ENCODE measurements at places on chromosomes 12 and 14.

DNA sequence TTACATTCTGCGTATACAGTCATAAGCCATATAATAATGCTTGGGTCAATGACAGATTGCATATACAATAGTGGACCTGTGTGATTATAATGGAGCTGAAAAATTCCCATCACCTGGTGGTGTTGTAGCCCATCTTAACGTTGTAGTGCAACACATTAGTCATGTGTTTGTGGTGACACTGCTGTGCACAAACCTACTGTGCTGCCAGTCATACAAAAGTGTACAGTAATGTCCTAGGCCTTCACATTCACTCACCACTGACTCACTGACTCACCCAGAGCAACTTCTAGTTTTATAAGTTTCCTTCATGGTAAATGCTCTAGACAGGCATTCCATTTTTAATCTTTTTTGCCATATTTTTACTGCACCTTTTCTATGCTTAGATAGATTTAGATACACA is 194.8 kb upstream of the SEL1L start:
- DNase-seq: no peak

GRCh38 chr14:47507861-47508260 is 167.5 kb downstream of the MDGA2 start:
- DNase-seq: no peak

- no peak for DNase-seq
These were observed 37.4 kb upstream of the TMEM179 start for GRCh38 chr14:104641753-104642539.

GRCh38 chr12:115403689-115404088 is 719.7 kb upstream of the TBX3 start:
- DNase-seq: no peak

DNA sequence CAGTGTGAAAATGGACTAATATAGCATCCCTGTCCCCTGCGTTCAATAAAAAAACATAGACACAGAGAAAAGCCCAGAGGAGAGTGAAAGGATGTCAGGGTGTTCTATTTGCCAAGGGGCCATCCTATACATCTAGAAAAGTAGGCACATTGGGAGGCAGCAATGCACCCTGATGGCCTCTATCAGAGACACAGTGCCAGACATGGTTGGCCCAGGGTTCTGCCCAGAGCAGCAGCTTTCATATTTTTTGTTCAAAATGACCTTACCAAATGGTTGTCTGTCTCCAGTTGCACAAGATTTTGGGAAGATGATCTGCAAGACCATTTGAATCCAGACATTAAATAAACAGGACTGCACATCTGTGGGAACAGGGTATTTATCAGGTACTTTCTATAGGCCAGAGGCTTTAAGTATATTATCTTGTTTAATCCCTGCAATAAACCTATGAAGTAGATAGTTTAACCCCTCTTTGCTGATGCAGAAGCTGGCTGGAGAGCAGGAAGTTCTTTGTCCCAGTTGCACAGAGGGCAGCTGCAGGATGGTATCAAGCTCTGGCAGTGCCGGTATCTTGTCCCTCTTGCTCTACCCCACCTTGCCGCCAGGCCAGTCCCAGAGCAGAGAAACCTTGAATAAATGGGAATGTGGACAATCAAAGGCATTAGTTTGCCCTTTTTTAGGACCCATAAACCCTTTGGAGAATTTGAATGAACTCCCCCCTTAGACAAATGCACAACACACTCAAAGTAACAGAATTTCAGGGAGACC is 171.8 kb upstream of the PWP1 start:
- DNase-seq: peak; percentile 64

DNA sequence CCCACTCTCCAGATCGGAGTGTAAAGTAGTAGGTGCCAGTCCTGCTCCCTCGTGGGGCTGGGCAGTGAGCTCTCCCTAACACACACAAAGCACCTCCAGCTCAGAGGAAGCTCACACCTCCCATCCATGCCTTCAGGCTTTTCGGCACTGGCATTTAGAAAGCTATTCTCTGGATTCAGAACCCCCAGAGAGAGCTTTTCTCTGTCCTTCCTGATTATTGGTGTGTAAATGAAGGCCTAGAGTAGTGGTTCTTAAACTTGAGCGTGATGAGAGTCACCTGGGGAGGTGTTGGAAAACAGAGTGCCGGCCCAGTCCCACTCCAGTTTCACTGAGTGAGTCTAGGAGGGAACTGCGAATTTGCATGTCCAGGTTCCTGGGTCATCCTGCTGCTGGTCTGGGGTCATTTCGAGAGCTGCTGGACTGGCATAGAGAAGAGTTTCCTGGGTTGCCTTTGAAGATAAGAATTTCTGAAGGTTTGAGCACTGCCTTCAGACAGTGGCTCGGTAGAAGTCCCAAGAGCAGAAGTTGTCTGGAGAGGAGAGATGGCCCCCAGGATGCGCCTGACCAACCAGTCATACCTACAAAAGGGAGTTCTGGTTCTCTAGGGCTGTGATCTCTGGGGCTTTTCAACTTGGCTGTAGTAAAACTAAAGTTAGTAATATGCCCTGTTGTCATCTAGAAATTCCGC is 15.1 kb downstream of the CD9 start:
- DNase-seq: no peak

All from lower leg skin (tissue), 4 donors.